ENCODE measurements at places on chromosomes 7 and 10.

DNA sequence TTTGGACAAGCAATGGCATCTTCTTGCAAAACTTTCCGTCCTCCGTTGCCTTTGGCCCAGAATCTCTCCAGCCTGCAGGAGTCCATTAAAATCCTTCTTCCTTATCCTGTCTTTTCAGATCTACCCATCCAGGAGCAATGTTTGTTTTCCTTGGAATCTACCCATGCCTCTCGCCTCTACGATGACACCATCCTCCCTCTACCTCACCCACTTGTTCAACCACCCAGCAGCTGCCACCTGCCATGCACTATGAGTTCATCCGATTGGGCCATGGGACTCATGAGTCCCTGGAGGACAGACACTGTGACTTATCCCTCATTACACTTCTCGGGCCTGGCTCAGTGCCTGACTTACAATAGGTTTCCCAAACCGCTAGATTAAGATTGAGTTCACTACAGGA is 26.8 kb upstream of the MGMT start:
- DNase-seq = no peak

DNA sequence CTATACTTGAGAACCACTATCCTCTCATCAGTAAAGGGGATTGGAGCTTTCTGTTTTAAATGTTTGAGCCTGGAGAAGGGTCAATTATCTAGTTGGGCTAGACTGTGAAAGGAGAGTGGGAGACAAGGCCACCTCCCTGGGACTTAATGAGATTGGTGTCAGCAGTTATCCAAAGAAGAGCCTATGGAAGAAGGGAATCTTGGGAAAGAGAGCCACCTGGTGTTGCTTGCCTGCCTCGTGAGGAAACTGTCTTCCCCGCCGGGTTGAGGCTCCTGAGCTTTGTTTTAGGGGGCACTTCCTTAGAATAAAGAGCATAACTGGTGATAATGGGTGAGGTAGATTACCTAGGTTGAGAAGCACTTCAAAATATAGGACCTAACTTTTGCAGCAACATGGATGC is 32.0 kb upstream of the ABCB4 start:
- no peak for DNase-seq

- DNase-seq = no peak
Measured at GRCh38 chr7:633381-634018, 93.0 kb upstream of the DNAAF5 start.

DNA sequence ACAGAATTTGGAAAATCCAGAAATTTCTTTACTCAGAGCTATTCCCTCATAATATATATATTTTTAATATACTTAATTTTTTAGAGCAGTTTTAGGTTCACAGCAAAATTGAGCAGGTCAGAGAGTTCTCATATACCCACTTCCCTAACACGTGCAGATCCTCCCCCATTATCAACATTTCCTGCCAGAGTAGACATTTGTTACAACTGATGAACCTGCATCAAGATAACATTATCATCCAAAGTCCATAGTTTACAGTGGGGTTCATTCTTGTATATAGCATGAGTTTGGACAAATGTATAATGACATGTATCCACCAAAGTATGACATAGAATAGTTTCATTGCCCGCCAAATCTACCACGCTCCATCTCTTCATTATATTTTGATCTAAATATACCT is 170.0 kb downstream of the PTEN start:
- no peak for DNase-seq

GRCh38 chr7:132672200-132672990 is 96.1 kb upstream of the PLXNA4 start:
- no peak for DNase-seq

- no peak for DNase-seq
Measured at GRCh38 chr7:82443036-82443546, 486 bp downstream of the CACNA2D1 start.

DNA sequence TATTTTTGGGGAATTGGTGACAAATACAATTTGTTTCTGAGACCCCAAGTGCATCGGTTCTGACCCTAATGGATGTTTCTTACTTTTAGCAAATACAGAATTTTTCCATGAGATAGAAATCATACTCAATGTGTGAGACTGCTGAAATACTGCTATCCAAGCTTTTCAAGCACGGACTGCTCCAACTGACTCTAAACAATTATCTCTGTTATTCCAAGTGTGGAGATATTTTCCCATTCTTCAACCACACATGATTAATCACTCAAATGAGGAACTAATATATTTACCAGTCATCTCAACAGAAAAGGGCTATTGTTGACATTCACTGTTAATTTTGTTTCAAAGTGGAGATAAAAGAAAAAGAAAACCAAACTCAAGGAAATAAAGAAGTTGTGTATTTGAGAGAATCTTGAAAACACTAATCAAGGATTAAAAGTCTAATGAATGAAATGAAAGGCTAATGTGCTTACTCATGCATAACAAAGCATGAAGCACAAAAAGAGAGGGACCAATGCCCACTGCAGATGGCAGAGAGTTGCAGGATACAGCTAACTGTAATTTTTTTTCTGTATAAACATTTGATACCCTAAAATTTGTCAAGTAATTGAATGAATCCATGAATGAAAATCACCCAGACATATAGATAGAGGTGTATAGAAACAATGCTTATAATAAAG is 423.6 kb downstream of the DGKB start:
- no peak for DNase-seq

DNA sequence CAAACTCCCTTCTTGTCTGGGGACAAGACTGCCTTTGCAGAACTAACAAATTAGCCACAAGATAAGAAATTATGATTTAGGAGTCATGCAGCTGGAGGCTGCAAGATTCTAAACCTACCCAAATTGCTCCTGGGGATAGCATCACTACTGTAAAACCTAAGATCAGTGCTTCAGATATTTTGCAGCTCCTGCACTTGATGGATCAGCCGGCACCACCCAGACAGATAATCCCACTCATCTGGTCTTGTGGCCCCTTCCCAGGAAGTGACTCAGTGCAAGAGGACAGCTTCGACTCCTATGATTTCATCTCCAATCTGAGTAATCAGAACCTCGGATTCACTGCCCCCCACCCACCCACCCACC is 181.9 kb downstream of the AKR1D1 start:
- no peak for DNase-seq

GRCh38 chr10:36256166-36256565 is 614.1 kb upstream of the FZD8 start:
- DNase-seq = no peak

- no peak for DNase-seq
Measured at GRCh38 chr7:124996778-124997177, 67.2 kb upstream of the POT1 start.

- DNase-seq = no peak
Measured at GRCh38 chr7:83014546-83014945, 148.1 kb downstream of the PCLO start.

DNA sequence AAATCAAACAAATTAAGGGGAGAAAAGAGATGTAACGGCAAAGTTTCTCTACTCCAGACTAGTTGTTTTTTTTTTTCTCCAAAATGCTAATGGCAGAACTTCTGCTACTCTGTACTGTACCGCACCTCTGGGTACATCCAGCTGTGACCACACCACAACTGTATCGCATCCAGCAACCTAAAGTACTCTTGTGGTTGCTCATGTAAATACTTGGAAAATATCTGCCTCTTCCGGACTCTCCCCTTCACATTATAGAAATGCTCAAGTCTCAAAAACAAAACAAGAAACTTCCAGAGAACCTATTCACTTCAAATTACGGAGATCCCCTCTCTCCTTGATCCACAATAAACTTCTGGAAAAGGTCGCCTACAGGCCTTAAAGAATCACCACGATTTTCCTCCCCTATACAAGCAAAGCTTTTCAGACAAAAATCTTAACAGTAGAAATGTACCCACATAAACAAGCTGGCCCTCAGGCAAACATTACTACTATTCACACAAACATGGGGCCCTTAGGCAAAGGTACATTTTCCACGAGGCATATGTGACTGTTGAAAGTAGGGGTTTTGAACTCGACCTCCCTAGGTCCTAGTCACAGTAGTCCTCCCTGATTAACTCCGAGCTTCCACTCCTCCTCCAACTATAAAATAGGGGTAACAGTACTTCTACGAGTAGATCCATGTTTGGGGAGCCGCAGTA is 222.9 kb upstream of the MKLN1 start:
- DNase-seq = no peak

DNA sequence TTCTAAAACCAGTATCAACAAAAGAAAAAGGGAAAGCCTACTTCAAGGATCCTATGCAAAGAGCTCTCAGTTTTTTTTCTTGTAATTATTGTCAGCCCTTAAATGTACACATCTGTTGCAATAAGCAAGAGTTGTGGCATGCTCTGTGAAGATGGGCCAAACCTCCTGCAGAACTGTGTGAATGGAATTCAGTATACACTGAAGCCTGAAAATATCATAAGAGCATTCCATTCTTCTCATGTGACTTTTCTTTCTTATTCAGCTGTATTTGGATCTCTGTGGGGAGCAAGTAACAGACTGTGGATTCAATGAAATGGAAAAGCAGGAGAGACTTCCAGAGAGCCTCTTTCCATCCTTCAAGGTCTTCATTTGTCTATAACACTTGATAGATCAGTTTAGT is 130.7 kb downstream of the SAMD9 start:
- no peak for DNase-seq

DNA sequence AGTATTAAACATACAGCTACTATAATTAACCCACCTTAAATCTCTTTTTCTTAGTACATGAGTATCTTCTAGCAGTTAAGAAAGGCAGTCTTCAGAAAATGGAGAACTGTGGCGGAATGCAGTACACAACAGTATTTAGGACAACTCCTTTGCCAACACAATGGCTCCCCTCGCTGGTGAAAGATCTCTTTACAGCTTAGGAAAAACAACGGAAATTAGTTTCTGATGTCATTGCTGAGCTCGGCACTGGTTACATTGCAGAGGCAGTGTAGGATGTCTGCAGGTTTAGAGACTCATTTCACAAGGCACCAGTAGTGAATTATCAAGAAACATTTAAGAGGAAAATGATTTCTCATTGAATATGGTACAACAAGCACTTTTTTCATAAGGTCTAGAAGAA is 43.4 kb downstream of the GLRX3 start:
- DNase-seq = peak; percentile 63

- DNase-seq = no peak
Measured at GRCh38 chr7:134167250-134167649, 40.1 kb downstream of the LRGUK start.

DNA sequence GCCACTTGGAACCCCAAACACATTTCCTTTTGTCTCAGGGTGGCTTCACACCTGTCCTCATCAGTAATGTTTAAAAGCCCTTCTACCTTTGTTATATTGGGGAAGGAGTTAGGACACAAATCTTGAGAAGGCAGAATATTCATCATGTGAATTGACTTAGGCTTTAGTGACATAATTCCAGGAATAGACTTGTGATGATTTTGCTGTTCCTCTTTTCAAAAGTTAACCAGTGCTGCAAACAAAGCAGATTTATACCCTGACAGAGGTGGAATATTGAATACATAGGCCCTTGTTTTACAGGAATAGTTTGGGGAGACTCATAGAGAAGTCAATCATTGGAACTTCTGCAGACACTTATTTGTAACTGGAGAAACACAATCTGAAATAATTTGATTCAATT is 27.0 kb downstream of the ZNF786 start:
- DNase-seq = no peak

DNA sequence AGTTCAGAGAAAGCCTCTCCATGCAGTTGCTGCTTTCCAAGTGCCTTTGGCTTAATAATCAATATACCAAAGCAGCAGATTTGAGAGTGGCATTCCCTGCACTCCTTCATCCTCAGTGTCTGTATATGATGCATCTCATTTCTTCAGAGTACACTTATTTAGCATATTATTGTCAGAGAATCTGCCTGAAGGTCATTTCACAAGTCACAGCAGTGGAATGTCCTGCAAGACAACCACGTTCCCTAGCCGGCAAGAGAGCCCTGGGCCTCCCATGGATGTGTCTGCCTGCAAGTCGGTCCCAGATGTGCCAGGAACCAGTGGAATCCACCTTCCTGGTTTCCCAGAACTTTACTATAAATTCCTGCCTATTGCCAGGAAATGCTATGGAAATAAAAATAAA is 289.4 kb upstream of the IGFBP3 start:
- DNase-seq = no peak

GRCh38 chr10:67518043-67518442 is 178.0 kb downstream of the CTNNA3 start:
- DNase-seq = no peak

GRCh38 chr7:31326416-31326815 is 14.1 kb downstream of the NEUROD6 start:
- DNase-seq = no peak

DNA sequence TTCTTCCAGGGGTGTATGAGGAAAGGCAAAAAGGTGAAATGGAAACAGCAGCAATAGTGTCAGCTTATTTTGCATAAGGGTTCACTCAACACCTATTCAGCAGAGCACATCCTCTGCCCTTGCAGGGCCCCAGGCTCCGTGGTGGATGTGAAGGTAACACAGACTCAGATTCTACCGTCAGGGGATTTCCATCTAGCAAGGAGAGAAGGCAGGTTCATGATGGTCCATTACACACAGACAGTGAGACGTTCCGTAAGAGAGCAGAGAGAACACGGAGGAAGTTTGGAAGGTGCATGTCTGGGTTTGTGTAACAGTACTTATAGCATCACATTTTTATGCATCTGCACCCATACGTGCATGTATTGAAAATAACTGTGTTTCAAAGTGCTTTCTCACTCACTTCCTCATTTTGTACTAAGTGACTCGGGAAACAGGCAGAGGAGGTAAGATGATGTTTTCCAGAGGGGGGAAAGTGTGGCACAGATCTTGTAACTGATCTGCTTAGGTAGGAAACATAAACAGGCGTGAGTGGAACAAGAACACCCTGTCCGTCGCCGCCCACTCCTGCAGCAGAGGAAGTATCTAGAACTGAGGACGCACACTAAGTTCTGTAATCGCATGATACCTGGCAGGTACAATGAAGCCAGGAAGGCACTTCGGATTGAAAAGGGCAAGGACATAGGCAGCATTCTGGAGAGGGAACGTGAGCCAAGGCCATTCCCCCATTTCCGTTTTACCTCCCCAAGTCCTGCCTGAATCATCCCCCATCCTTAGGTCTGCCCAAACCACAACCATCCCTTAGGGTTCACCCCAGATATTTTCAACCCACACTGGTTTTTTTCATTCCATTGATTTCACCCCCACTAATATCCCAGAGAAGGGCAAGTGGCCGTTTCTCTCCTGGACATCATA is 1.0 kb upstream of the ENO4 start:
- DNase-seq = peak; percentile 11

DNA sequence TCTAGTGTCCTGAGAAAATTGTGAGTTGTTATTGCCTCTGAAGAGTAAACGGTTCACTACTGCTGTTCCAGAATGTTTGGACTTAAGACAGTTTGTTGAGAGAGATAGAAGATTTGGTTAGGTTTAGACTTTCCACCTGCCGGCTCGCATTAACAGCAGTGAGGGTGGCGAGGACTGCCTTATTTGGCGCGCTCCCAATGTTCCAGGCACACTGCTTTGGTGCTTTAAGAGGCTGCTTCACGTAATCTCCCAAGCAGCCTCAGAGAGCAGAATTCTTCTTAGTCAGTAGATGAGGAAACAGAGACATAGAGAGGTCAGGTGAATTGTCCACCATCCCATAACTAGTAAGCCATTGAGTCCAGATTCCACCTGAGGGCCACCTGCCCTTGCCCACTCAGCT is 41.1 kb downstream of the GLRX3 start:
- no peak for DNase-seq

- no peak for DNase-seq
Measured at GRCh38 chr7:84682543-84682942, 488.0 kb upstream of the SEMA3A start.

Measured in CD4-positive, alpha-beta T cell treated with Interferon alpha-2 for 1 hour (primary cell).